Pons (tissue), 1 donor: ENCODE measurements at places on chromosomes 5 and 9.

DNA sequence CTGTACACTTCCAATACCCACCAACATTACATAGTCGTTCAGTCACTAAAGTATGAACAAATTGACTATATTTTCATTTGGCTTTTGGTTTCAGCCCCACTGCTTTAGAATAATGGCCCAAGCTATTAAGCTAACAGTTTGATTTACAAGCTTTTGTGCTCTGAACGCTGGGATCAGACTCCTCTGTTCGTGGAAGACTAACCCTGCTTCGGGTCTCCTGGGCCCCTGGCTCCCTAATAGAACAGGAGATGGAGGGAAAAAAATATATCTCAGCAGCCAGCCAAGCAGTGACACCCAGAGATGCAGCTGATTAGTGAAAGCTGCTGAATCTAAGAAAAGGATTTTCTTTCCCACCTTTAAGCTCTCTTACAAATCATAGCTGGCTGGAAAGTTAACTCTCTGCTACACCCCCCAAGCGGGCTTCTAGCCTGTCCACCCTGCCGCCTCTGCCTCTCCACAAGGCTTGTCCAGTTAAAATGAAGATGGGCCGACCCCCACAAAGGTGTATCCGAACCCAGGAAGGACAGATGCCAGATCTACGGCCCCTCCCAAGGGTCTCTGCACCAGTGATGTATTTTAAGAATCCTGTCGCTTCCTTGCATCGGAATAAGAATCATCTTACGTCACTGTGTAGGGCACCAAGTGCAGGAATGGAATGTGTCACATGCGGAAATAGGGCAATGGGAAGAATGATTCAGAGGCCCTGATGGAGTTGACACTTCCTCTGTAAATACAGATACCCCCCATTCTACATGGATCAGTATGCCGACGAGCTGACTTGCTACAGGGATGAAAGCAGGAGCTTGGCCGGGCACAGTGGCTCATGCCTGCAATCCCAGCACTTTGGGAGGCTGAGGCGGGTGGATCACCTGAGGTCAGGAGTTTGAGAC is 33.4 kb upstream of the BARHL1 start:
- no peak for DNase-seq

- no peak for DNase-seq
Observed at GRCh38 chr5:50666261-50667022, at the start of gene PARP8. PARP8 (plus strand) TSS chr5:50666637; CDS start chr5:50667096, 459 bp downstream.

DNA sequence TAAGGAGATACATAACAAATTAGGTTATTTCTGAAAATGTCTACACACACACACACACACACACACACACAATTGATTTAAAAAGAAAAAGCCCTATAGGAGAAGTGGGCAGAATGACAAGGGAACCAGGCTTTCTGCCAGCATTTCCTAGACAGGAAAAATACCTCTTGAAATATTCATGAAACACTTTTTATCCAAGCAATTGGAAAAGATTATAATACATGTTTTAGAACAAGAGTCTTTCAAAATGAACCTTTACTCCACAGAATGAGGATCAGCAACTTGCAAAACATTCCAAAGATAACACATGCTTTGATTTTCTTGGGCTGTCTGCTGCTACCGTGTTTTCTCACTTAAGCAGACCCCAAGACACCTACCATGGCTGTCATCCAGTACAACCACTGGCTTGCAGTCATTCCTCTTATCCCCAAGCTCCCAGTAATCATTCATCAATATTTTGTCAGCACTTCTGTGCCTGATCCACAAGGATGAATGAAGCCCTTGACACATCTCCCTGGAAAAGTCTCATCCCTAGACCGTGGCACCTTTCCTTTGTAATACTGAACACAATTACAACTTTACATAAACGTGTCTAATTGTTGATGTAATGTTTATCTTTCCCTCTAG is 717.1 kb upstream of the ZNF608 start:
- DNase-seq, result no peak

GRCh38 chr9:134062461-134063087 is 5.3 kb downstream of the BRD3 start:
- no peak for DNase-seq

DNA sequence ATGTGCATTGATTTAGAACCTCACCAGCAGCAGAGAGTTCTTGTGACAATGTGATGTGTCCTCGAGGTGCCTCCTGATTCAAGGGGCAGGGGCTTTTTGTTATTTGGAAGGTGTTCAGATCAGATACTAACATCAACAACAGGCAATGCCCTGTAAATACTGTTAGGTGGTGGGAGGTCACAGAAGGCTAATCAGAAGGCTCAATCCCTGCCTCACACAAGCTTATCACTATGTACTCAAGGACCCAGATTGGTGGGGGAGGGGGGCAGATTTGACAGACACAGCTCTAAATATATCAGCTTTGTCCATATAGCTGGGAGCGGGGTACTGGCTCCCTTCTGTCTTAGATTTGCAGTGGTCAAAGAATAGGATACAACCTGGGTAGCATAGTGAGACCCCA is 2.6 kb downstream of the FRMPD1 start:
- DNase-seq, result no peak

DNA sequence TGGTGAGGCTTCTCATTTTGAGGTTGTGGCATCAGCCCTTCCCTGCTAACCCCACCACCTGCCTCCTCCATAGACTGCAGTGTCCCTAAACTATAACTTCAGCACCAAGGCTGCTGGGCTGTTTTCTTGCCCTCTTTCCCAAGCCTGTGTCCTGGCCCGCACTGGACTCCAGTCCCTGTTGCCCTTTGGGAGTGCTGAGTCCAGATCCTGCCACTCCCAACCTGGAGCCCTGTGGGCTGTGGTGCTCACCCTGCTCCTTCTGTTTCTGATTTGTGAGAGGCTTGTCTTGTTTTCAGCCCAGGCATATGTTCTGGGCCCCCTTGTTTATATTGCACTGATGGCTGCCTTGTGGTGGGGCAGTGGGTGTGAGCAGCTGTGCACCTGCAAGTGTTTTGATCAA is 39.7 kb upstream of the RNU6ATAC start:
- DNase-seq, result no peak

DNA sequence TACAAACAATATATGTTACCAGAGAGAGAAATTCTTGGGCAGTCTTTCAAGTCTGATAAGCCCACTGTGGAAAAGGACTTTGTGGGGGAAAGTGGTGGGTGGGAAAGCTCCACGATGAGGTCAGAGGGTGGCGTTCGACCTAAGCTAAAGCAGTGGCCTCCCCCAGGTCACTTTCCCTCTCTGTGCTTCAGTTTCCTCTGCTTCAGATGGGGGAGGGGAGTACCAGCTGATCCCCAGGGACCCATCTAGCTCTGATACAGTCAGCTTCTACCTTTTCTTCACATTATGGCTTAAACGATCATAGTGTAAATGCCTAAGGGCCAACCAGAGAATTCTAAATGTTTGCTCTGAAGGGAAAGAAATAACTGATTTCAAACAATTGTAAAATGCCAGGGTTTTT is 36.6 kb upstream of the ARSB start:
- no peak for DNase-seq
